ENCODE measurements at places on chromosomes 6 and 20. TPM values are rescaled to one million over a fixed set of nuclear protein-coding genes. Genes with fewer than 3 reads are reported as not detected.

Gene MAFB
- 4.9 TPM for total RNA-seq

Gene B3GALT4
- 5.9 TPM for total RNA-seq

Gene METTL24
- 2.5 TPM for total RNA-seq

Gene EYS
- 0.92 TPM for total RNA-seq

GRCh38 chr6:87102151-87102621, 7.3 kb upstream of the CGA start:
- peak; percentile 64 for ATAC-seq

- peak; percentile 1 for ATAC-seq
Observed at GRCh38 chr20:6768228-6769140, 998 bp downstream of the BMP2 start.

DNA sequence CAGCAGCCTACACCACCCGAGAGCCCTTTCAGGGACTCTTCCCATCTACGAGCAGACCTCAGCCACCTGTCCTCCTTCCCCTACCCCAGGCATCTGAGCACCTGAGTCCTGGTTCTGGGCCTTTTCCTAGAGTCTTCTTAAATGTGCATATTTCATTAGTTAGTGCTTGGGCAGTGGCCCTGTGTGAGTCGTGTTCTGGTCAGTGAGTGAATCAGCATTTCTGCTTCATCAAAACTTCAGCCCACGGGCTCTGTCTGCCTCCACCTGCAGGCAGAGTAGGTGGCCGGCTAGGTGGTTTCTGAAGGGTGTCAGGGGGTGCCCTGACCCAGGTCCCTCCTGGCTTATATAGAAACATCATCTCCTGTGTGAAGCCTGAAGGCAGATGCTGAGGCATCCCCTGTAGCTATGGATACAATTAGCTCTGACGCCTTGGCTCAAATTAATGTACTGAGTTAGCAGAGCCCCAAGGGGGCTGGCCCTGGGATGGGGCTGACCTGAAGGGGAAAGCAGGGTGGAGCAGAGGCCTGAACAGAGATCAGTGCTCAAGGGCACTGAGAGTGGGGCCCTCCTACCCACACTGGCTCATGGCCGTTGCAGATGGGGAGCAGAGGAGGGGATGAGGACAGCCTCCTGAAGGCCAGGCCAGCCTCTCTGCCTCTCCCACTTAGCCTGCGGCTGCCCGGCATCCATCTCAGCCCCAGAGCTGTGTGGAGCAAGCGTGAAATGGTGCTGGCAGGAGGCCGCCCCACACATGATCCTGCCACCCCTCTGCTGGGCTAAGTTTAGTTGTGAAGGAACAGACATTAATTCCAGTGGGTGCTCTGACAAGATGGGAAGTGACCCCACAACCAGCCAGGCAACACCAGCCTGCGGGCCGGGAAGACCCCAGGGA, 13.6 kb downstream of the IP6K3 start:
- peak; percentile 46 for ATAC-seq

- ATAC-seq: no peak
Observed at GRCh38 chr6:14113976-14114375, 3.6 kb upstream of the CD83 start.

DNA sequence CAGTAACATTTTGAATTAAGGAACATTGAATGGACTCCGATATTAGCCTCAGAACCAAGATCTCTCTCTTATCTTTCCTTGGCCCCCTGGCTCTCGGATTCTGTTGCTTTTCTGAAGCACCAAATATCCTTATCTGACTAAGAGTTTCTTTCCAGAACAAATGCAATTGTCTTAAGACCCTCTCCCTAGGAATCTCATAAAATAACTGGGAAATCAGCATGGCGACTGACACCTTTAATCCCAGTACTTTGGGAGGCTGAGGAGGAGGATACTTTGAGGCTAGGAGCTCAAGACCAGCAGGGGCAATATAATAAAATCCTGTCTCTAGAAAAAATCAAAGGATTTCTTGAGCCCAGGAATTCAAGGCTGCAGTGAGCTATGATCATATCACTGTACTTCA, 984.5 kb downstream of the HACE1 start:
- ATAC-seq: no peak

DNA sequence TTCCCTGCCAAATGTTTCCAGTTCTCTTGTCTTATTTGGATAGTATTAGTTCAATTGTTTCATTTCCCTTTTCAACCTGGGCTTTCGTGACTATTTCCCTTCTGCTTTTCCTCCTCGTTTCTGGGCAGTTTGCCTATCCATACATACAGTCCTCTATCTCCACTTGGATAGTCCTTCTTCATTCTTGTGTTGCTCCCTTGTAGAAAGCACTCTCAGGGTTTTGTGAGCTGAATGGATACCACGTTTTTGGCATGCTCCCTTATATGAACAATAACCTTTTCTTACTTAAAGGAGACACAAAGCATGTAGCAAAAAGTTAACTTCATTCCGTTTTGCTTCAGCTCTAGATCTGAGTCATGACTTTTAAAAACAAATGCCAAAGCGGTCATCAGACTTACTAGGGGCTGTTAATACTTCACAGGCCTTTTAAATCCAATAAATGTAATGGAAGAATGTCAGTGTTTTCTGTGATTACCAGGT, 16.6 kb downstream of the CRYBG1 start:
- no peak for ATAC-seq

- peak; percentile 79 for ATAC-seq
Observed at GRCh38 chr6:170007468-170008293, 256.3 kb downstream of the ERMARD start.

DNA sequence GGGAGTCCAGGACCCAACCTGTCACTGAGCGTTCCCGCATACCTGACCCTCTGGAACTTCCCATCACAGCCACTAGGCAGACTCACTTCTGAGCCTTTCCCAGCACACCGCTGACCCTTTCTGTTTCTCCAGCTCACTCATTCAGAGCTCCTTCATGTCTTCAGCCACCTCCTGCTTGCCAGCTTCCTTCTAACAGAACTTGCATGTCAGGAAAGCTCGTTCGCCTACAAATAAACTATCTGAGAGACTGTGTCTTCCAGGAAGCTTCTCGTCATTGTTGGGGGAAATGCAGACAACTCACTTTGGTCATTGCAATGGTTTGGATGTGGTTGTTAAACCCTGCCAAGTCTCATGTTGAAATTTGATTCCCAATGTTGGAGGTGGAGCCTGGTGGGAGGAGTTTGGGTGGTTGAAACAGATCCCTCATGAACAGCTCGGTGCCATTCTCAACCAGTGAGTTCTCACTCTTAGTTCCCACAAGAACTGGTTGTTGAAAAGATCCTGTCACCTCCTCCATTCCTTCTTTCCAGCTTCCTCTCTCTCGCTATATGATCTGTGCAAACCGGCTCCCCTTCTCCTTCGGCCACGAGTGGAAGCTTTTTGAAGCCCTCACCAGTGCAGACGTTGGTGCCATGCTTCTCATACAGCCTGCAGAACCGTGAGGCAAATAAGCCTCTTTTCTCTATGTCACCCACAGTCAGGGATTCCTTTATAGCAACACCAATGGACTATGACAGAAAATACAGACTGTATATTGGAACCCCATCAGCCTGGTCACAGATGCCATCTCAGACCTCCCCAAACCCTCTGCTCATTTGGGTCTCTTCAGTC, 1.4 kb upstream of the MUC21 start:
- no peak for ATAC-seq

DNA sequence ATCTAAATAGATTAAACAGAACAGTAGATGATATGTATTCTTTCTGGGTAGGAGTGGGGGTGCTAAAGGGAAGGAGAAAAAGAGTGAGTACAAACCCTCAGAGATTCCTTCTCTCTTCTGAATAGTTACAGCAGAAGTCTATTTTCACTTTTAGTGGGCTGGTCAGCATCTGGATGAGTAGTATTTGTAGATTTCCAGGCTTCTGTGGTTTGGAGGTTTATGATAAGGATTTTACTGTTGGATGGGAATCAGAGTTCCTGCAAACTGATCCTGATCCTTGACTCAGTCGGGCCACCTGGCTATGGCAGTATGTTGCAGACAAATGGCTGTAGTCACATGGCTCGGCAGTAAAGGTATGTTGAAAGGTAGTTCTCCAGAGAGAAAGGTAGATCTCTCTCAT, 84.3 kb upstream of the IFNGR1 start:
- no peak for ATAC-seq

DNA sequence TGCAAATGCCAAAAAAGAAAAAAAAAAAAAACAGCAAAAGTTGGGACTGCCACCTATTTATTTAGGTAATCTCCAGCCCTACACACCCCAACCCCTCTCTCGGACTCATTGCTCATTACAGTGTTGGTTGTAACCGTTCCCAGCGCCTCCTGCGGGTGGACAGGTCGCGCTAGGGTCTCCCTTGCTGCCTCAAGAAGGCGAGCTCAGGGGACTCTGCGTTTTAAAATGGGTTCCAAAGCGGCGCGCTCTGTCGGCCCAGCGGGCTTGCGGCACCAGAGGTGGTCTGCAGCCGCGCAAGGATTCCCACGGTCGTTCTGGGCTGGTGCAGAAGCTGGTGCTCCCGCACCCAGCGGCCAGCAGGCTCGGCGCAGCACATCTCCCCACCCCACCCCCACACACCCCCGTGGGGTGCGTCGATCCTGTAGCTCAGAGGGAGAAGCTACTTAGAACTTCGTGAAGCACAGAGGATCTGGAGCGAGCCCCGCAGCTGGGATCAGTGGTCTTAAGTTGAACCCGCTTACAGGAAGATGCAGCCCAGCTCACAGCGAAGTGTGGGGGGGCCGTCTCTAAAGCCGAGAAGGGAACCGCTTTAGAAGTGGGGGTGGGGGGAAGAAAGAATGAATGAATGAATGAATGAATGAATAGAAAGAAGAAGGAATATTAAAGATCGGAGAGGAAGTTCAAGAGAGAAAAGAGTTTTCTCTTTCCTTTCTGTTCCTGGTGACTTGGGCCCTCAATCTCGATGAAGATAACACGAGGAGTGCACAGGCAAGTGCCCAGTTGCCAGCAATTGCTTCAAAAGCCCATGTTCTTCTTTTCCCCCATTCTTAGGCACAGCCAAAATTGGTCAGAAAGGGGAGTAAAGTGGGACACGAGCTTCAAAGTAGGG, 780 bp downstream of the TFAP2A start:
- peak; percentile 6 for ATAC-seq

DNA sequence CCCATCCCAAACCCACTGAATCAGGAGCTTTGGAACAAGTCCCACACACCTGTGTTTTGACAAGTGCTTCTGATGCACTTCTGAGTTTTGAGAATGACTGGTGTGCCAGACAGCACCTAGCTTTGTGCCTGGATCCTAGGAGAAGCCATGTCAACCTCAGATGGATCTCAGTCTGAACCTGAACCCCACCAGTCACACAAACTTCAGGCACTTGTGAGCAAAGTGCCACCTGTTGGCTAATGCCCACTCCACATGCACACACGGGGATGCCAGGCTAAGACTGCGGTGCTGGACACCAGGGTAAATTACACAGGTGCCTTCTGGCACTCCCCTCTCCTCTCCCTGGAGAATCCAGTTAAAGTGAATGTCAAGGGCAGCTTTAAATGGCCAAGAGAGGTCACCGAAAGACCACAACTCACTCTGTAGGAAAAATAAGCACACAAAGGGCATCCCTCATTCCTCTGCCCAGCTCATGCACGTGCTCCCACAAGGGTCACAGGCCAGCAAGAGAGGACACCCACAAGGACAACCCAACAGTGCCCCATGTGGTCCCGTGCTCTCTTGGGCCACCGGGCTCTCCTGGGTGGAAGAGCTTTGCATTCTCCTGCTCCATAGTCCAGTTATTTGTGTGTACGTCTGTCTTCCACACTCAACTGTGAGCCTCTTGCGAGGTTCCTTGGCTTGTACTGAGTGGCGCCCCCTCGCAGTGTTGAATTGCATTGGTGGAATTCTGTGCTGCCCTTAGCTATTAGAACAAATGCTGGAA, 45.6 kb downstream of the TAF8 start:
- ATAC-seq: no peak

GRCh38 chr6:121904559-121904958, 469.1 kb downstream of the GJA1 start:
- ATAC-seq: no peak

DNA sequence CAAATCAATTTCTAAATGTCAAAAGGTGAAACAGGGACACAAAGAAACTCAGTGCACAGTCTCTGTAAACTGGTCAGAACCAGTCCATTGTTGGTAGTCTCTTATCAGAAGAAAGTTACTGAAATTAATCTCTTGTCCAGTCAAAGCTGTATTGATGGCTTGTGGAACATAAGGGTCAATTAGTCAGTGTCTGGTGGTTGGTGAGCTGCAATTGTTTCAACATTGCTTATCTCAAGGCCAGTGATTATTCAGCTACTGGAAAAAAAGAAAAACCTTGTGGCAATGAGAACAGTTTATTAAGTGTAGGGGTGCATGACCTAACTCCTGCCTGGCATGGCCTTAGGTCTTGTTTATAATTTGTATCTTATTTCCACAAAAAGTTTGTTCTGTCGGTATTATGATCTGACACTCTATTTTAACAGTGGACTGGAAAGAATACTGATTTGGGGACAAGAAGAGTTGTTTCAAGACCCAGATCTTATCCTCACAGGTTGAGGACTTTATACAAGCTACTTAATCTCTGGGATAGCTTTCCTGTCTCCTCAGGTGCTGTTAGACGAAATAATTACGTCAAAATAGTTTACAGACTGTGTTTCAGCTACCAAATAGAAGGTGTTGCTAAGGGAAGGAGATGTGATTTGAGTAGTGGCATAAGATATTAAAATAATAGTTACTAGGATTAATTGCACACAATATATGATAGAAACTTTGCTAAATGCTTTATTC, 520.0 kb upstream of the IRAK1BP1 start:
- no peak for ATAC-seq

- ATAC-seq: no peak
Observed at GRCh38 chr6:14596410-14596809, 478.8 kb downstream of the CD83 start.

DNA sequence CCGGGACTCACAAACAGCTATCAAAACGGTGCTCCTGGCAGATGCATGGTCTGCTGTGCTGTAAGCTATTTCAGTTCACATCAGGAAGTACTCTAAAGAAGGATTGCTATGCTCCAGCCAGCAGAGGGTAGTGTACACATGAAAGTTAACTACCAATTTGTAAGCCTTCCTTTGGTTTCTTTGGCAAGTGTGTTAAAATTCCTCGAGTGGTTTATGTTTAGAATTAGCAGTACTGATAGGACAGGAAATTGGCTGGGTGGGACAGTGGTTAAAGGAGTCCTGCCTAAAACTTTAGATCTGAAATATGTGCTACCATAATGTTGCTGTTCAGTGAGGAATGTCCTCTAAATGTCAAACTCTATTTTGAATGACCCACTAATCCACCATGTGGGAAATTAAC, 47.4 kb downstream of the TRMT11 start:
- peak; percentile 93 for ATAC-seq

DNA sequence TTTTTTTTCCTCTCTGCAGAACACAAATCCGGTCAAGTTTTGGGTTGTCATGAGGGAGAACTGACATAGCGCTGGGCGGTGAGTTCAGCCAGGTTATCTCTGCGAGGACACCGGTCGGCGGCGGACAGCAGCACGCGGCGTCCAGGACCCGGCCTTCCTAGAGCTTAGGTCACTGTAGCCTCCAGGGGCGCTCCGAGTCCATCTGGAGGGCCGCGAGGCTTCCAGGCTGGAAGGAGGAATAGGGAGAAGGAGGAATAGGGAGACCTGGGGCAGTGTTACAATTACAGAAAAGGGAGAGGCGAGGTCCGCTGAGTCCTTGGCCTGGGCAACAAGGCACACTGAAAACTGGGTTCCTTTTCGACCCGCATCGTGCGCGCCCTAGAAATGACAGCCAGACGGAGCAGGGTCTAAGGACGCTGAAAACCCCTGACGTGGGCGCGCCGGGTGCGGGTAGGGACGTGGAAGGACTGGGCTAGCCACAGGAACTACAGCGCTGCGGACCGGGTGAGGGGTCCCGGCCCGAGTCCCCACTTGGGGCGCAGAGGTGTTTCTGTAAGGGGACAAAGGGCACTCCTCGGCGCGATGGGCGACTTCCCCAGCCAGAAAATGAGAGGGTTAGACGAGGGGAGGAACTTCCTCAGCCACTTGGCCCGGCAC, 536 bp upstream of the FNDC1 start:
- ATAC-seq: no peak

- no peak for ATAC-seq
Observed at GRCh38 chr6:45586216-45587171, 208.8 kb upstream of the SUPT3H start.

Data from motor neuron (in vitro differentiated cells).